ENCODE measurements at places on chromosomes 2 and 18. TPM values are rescaled to one million over a fixed set of nuclear protein-coding genes. Genes with fewer than 3 reads are reported as not detected.

CCDC102B gene
- 6.0 TPM for polyA plus RNA-seq

DUSP2 gene
- 1.9 TPM for polyA plus RNA-seq

TEKT4 gene
- not detected for polyA plus RNA-seq

SH3RF3 gene
- polyA plus RNA-seq, result 4.2 TPM

BOLA3 gene
- polyA plus RNA-seq, result 84.5 TPM

NCKAP1 gene
- polyA plus RNA-seq, result 113 TPM

Data from adrenal gland (tissue), 19 donors.